ENCODE measurements at places on chromosomes 1 and 21.
A peak's percentile ranks its signal among the peaks of the same experiment; 100 is the strongest.

GRCh38 chr1:248840946-248841345 is 2.9 kb downstream of the ZNF672 start:
- H3K4me3 ChIP-seq: peak overlapping the region; percentile 32
- H3K27me3 ChIP-seq: no peaks in the 10 kb centered on the region
- no peak for ATAC-seq
- no peak overlapping the region for H3K27ac ChIP-seq
- peaks cover 33% of the 10 kb centered on the region for H3K36me3 ChIP-seq

GRCh38 chr1:119971710-119972570 is 75.6 kb upstream of the ADAM30 start:
- H3K36me3 ChIP-seq: peaks cover 62% of the 10 kb centered on the region
- H3K4me1 ChIP-seq: peaks cover 9% of the 10 kb centered on the region
- no peak overlapping the region for H3K4me3 ChIP-seq

DNA sequence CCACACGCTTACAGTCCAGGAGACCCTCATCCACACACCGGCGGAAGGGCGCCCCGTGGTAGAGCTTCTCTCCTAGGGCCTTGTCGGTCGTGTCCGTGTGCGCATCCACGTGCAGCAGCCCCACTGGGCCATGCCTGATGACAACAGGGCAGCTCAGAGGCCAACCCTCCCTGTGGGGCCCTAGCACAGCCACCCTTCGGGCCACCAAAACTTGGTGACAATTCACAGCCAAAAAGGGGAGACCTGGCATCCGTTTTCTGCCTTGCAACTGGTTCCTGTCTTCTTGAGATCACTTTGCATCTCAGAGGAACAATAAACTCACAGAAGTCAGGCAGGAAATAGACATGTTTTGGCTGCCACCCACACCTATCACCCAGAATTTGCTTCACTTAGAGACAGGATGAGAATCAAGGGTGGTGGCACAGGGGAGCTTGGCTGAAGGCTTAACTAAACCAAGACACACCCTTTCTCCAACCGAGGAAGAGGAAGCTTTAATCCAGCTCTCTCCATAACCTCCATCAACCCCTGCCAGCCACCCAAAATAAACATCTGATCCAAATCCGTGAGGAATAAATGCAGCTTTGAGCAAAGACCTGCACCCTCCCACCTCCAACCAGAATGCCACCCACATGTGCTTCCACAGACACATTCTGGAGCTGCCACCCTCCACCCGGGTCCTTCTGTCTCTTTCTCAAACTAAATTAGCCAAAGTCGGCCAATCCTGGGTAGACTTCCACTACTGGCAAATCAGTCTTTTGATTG is 5.7 kb downstream of the AGMAT start:
- H3K4me1 ChIP-seq: peaks cover 22% of the 10 kb centered on the region
- H3K4me3 ChIP-seq: peak overlapping the region; percentile 76
- H3K27ac ChIP-seq: peak overlapping the region; percentile 94
- peaks cover 29% of the 10 kb centered on the region for H3K36me3 ChIP-seq
- peak; percentile 81 for ATAC-seq

DNA sequence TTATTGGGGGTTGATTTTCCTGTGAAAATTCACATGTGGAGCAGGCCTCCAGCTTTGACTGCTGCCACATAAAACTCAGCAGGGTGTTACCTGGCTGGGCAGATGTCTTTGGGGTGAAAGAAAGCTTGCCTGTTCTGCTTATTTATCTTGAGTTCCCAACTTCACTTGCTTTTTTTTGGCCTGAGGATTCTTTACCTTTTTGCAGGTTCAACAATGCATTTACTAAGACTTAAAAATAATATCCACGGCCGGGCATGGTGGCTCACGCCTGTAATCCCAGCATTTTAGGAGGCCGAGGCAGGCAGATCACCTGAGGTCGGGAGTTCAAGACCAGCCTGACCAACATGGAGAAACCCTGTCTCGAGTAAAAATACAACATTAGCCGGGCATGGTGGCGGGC is 509.1 kb downstream of the KIF26B start:
- no peaks in the 10 kb centered on the region for H3K4me1 ChIP-seq
- no peaks in the 10 kb centered on the region for H3K36me3 ChIP-seq
- H3K4me3 ChIP-seq: no peak overlapping the region

- no peaks in the 10 kb centered on the region for H3K4me1 ChIP-seq
- no peak overlapping the region for H3K4me3 ChIP-seq
- H3K27me3 ChIP-seq: no peaks in the 10 kb centered on the region
Measured at GRCh38 chr21:16713331-16714117, 799.3 kb upstream of the CXADR start.

- ATAC-seq: no peak
- H3K27me3 ChIP-seq: no peaks in the 10 kb centered on the region
- H3K27ac ChIP-seq: peak overlapping the region; percentile 48
- H3K4me3 ChIP-seq: no peak overlapping the region
- H3K4me1 ChIP-seq: peaks cover 5% of the 10 kb centered on the region
- H3K36me3 ChIP-seq: peaks cover 85% of the 10 kb centered on the region
Measured at GRCh38 chr1:70265946-70266345, 44.8 kb downstream of the SRSF11 start.
